Activated naive CD4-positive, alpha-beta T cell treated with anti-CD3 and anti-CD28 coated beads for 36 hours (primary cell): ENCODE measurements at places on chromosomes 5 and 9. TPM values are rescaled to one million over a fixed set of nuclear protein-coding genes. Genes with fewer than 3 reads are reported as not detected.

FOXI1 gene
- total RNA-seq: not detected

PRR16 gene
- total RNA-seq: not detected

SLC6A18 gene
- not detected for total RNA-seq

DNA sequence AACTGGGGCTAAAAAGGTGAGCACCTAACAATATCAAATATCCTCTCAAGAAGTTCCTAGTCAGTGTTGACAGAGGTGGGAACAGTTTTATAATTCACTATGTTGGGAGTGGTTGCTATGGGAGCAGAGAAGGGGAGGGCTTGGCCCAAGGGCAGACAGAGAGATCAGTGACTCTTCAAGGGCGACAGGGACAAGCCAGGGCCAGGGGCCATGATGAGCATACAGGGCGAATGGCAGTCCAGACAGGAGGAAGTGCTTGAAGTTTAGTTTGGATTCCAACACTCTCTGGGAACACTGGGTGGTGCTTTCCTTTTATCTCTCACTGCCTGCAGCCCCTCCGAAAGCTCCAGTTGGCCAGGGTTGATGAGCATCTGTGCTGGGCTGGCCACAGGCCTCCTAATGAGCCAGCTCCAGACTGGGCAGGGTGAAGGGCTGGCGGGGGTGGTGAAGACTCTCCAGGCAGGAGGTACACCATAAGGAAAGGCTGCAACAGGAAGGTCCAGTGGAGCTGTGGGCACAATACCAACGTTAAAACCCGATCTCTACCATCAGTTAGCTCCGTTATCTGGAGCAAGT lies 111.3 kb downstream of the TMEM174 start:
- DNase-seq: no peak

HTR1A gene
- total RNA-seq: not detected

SPATA31A3 gene
- total RNA-seq: not detected

DNA sequence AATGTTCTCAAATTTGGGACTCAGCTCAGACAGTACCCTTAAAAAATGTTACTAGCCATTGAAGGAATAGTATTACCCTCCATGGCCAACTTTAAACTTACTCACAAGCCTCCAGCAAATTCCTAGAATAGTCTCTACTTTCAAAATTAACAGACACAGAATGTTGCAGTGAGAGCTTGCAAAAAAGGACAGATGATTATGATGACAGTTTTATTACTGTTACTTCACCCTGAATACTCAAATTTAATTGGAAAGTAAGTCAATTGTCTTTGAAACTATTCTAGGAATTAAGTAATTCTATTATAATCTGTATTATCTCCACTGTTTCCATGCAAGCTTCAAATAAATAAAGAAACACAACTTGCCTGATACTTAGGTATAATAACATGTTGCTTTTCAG lies 288.3 kb downstream of the SLF1 start:
- no peak for DNase-seq
